ENCODE measurements at places on chromosomes 13 and 19. TPM values are rescaled to one million over a fixed set of nuclear protein-coding genes. Genes with fewer than 3 reads are reported as not detected.

Gene RDH8
- not detected for total RNA-seq

Gene ZNF433
- total RNA-seq: not detected

Gene NCR1
- total RNA-seq: not detected

Gene FAM124A
- 3.1 TPM for total RNA-seq

Gene TGFBR3L
- 30.9 TPM for total RNA-seq

Gene ZNF468
- 12.3 TPM for total RNA-seq

Gene MEDAG
- not detected for total RNA-seq

Gene ZNF626
- total RNA-seq: not detected

Gene SCGB2B2
- total RNA-seq: 0.27 TPM

Gene IL4I1
- 0.71 TPM for total RNA-seq

Data from HCT116 (cell line).